ENCODE measurements at places on chromosomes 3 and 15.

DNA sequence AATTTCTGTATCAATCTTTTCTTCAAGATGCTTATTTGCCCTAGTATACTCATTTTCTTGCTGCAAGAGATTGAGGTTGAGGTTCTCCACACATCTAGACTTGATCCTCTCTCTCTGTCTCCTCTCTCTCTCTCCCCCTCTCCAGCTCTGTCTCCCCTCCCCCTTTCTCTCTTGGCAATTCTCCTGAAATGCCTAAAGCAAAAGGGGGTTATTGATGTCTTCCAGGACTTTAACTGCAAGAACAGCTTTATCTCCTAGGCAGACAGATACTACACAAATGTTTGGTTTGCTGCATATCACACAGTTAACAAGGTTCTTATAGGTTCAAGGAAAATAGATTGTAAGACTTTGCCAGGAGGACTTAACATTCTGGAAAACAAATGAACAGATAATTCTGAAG, 52.1 kb downstream of the TMEM212 start:
- no peak for DNase-seq

DNA sequence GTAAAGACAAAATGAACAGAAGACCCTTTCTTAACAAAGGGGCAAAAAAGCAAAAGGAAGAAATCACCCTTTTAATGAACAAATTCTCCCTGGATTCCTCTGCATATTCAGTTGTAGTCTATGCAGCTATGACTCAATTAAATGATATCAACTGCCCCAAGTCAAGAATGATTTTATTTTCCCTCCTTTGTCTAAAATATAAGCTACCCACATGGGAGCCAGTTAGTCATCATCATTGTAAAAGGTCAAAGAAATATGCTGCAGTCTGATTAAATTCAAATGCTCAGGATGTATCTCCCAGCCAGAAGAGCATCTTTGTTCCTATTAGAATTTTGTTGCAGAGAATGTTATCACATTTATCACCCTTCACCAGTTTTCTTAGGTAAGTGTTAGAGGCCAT, 84.0 kb downstream of the SST start:
- DNase-seq: no peak

- no peak for DNase-seq
Observed at GRCh38 chr3:39189959-39190269, 2.5 kb downstream of the XIRP1 start.

DNA sequence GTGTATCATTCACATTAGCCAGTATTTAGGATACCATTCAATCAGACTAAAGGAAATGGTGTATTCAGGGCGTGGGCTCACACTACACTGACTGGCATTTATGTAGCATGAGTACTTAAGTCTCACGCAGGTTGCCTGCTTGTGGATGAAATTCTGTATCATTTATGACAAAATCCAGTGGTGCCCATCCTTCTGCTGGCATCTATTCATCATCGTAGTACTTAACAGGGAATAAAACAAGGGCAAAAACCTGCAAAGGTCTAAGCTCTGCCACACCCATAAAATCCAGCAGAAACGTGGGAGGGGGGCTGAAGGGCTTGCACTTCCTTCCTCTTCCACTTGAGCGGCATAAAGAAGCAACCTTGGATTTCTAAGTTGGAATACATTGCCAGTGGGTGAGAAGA, 2.7 kb downstream of the GAP43 start:
- no peak for DNase-seq

- DNase-seq: no peak
Observed at GRCh38 chr3:171354049-171354705, 106.0 kb downstream of the TNIK start.

GRCh38 chr3:101383156-101383575, 62.8 kb upstream of the IMPG2 start:
- DNase-seq: no peak

GRCh38 chr3:142987080-142987700, 14.2 kb upstream of the U2SURP start:
- no peak for DNase-seq

- DNase-seq: no peak
Observed at GRCh38 chr3:43364926-43365325, 78.6 kb downstream of the SNRK start.

DNA sequence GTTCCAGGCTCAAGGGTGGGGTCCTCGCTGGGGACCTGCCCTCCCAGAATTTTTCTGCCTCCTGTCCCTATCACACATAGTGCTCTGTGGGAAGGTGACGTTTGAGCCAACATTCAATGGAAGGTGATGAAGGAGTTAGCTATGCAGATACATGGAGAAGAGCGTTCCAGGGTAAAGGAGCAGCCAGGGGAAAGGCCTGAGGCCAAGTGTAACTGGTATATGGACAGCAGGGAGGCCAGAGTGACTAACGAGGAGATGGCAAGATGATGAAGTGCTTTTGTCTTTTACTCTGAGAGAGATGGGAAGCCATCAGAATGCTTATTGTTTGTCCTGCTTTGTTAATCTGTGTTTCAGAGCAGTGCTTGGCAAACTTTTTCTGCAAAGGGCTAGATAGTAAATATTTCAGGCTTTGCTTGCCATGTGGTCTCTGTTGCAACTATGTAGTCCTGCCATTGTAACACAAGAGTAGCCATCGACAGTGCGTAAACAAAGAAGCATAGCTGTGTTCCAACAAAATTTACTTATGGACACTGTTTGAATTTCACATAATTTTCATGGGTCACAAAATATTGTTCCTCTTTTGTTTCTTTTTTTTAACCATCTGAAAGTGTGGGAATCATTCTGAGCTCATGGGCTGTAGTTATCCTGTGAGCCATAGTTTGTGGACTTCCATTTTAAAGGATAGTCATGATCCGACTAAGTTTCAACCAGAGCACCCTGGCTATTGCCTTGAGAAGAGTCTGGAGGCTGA, 25.8 kb upstream of the PIAS1 start:
- DNase-seq: no peak

DNA sequence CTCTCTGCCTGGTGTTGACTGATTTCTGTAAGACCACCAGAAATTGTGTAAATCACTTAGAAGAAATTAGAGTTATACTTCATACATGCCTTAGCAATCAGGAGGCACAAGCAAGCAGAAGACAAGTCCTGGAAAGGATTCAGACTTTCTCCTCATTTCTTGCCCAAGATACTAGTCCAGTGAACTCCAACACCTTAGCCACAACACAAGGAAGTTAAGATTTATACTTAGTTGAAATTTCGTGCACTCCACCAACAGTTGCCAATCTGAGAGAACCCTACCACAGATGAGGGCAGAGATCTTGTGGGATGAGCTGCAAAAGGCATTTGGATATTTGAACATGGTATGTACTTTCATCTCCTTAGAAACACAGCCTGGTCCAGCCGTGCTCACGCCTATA, 2.3 kb downstream of the P3H2 start:
- DNase-seq: no peak

DNA sequence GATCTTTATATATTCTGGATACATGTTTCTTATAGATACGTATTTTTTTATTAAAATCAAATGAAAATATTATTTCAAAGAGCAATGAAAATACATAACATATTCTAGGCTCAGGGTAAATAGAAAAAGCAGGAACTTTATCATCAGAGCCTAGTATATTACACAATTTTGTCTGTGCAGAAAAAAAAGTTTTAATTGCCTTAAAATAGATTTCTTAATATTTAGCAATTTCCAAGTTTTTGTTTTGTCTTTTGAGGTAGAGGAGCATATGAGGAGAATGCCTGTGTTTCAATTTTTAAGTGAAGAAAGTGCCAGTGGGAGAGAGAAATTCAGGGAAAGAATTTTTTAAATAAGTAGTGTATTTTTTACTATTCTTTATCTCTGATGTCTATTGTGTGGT, 10.5 kb downstream of the CAPN7 start:
- no peak for DNase-seq

DNA sequence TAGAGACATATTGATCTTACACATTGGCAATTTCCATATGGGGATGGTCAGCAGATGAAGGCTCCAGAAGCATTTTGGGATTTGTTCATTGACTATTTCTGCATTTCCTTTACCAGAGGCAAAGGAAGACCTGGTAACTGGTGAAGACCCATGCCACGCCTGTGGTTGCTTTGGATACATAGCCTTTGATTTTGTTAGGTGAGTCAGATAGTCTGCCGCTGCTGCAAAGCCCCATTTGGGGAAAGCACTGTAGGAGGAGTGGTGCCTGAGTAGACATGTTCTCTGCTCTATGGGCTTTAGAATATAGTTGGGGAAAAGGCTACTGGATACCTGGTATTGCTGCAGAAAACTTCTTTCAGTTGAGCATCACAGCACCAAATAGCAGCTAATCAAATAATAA, 56.8 kb downstream of the TFG start:
- DNase-seq: no peak

DNA sequence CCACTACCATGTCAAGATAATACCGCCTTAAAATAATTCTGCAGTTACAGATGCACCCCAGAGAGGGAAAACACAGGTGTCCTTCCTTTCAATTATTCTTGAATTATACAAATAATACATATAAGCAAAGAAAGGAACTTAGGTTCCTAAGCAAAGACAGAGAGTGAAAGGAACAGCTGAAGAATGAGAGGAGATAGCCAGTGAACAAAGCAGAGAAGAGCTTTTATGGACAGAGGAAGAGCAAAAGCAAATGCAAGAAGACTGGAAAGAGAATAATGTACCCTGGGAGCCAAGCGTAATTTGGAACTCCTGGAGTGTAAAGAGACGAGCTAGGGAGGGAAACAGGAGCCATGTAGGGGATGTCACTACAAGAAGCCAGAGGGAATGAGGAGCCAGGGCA, 21.7 kb downstream of the GPR176 start:
- DNase-seq: no peak

GRCh38 chr3:149816986-149817385, 4.0 kb downstream of the RNF13 start:
- DNase-seq: no peak

- no peak for DNase-seq
Observed at GRCh38 chr15:51503003-51503402, 119.6 kb downstream of the DMXL2 start.

GRCh38 chr3:100425316-100425715, 24.0 kb downstream of the LNP1 start:
- no peak for DNase-seq

DNA sequence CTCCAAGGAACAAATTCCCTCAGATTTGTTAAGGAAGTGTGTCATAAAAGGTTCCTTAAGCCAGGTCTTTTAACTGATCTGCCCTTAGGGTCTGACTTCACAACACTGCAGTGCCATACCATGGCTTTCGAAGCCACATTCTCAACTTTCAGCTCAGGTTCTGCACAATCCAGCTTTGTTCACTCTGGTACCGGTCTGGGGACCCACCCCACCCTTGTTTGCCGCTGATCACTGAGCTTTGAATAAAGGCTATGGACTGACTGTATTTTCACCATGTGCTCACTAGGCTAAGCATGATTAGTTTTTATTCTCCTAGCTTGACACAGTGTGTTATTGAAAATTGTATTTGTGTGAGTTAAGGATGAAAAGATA, 15.9 kb downstream of the SNX1 start:
- DNase-seq: no peak
